ENCODE measurements at places on chromosomes 4 and X.

DNA sequence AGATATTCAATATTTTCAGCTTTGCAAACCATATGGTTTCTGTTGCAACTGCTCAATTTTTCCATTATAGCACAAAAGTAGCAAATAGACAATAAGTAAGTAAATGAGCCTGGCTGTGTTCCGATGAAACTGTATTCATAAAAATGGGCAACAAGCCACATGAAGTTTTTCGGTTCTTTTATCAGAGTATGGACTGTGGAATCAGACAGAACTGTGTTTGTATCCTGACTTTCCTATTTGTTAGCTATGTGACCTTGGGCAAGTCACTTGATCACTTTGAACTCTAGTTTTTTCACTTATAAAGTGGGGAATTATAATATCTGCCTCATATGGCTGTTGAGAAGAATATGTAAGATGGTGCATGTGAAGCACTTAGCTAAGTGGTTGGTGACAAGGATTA is 23.4 kb upstream of the ADGRA3 start:
- DNase-seq, result no peak

GRCh38 chr4:185965426-185966384 is 103.3 kb upstream of the TLR3 start:
- DNase-seq, result no peak

- no peak for DNase-seq
Measured at GRCh38 chrX:103919270-103919637, 43.2 kb upstream of the TMSB15B start.

- DNase-seq, result no peak
Measured at GRCh38 chr4:21134994-21135393, 434.7 kb downstream of the PACRGL start.

DNA sequence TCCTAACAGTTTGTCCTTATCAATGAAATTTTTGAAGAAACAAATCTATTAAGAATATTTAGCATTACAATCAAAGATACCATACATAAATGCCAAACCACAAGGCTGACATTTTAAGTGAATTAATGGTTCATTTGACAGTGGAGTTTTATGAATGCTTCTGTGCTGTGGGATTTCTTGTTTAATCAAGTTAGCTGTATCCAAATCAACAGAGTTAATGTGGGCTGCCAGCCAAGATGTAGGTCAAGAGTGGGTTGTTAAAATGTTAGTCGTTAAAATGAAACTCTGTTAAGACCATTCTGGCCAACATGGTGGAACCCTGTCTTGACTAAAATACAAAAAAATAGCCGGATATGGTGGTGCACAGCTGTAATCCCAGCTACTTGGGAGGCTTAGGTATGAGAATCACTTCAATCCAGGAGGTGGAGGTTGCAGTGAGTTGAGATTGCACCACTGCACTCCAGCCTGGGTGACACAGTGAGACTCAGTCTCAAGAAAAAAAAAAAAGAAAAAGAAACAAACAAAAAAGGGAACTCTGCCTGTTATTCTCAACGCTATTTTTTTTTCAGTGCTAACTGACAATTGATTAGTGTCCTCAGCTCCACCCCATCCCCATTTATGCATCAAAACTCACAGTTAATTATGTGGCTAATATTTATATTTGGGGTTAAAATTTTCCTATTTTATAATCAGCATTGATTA is 20.2 kb downstream of the GPAT3 start:
- no peak for DNase-seq

GRCh38 chr4:4420421-4420820 is 33.5 kb downstream of the NSG1 start:
- DNase-seq, result no peak

Data from right lung (tissue), 10 donors.